ENCODE measurements at places on chromosomes 2 and 18.
A peak's percentile ranks its signal among the peaks of the same experiment; 100 is the strongest.

GRCh38 chr2:136764452-136765255, 691 bp upstream of the THSD7B start:
- DNase-seq = no peak

GRCh38 chr2:44839771-44840502, 101.6 kb upstream of the SIX3 start:
- no peak for DNase-seq

GRCh38 chr2:207291625-207292252, 126.0 kb upstream of the KLF7 start:
- no peak for DNase-seq

DNA sequence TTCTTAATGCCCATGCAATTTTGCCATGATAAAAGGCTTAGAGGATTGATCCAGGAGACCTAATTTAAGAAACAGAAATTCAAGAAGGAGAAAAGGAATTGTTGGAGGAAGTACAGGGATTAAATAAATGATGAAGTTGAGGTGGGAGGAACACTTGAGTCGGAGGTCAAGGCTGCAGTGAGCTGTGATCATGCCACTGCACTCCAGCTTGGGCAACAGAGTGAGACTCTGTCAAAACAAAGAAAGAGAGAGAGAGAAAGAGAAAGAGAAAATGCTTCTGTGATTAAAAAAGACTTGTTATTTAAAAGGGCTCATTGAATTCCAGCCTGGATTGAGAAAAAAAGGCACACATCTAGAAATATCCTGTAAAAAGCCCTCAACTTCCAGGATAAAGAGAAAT, 123.2 kb downstream of the B3GNT2 start:
- DNase-seq = no peak

GRCh38 chr2:228709788-228710371, 528.4 kb upstream of the SPHKAP start:
- no peak for DNase-seq

DNA sequence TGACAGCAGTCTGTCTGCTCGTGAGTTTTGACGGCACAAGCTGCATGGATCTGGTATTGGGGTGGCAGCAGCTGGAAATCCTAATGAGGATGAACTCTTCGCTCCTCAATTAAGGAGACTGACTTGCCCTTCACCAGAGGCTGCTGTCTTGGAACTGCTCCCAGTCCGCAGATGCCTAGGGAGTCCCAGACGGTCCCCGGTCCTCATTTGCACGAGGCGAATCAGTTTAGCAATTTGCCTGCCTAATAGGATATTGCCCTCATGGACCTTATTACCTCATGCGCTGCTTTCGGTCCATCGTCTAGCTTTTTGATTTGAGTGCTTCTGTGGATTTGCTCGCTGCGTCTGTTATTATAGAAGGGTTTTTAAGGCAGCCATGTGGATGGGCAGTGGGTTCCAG, 40.6 kb downstream of the ASAP2 start:
- DNase-seq = no peak

DNA sequence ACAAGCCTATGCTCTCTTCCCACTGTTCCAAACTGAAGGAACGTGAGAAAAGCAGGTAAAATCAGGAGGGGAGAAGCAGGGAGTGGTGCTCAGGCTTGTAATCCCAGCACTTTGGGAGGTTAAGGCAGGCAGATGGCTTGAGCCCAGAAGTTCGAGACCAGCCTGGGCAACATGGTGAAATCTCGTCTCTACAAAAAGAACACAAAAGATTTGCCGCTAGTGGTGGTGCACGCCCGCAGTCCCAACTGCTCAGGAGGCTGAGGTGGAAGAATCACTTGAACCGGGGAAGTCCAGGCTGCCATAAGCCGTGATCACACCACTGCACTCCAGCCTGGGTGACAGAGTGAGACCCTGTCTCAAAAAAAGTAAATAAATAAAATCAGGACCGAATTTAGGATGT, 1.3 kb upstream of the TMSB10 start:
- DNase-seq = no peak

- DNase-seq = no peak
Observed at GRCh38 chr2:114543236-114543766, 100.9 kb downstream of the DPP10 start.

DNA sequence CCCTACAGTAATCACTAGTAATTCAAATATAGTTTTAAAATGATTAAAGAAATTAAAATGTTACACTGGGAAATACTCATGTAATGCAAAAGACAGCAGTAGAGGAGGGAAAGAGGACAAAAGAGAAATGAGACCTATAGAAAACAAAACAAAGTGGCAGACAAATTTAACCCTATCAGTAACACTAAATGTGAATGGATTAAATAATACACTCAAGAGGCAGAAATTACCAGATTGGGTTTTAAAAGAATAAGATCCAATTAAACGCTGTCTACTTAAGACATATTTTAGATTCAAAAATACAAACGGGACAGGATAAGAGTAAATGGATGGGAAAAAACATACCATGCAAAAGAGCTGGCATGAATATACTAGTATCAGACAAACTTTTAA, 17.0 kb downstream of the TLK1 start:
- no peak for DNase-seq

- DNase-seq = peak; percentile 22
Observed at GRCh38 chr2:10900216-10901109, 11.3 kb upstream of the KCNF1 start.

DNA sequence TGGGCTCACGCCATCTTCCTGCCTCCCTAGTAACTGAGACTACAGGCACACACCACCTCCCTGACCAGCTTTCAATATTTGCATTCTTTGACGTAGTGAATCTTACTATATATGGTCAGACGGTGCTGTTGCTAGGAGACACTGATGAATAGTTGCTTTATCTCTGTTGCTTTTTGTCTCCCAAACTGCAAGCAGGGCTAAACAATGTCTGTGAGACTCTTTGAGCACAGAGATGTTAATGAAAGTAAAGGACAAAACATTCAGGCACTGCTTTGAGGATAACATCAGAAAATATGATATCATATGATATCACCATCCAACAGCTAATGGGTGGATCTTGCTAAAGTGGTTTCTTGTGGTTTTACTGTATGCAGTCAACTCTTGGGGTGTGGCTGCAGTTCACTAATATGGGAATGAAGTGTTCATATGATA, 43.0 kb downstream of the EMILIN2 start:
- no peak for DNase-seq

- DNase-seq = no peak
Observed at GRCh38 chr2:200301953-200302858, 4.3 kb upstream of the SPATS2L start.

DNA sequence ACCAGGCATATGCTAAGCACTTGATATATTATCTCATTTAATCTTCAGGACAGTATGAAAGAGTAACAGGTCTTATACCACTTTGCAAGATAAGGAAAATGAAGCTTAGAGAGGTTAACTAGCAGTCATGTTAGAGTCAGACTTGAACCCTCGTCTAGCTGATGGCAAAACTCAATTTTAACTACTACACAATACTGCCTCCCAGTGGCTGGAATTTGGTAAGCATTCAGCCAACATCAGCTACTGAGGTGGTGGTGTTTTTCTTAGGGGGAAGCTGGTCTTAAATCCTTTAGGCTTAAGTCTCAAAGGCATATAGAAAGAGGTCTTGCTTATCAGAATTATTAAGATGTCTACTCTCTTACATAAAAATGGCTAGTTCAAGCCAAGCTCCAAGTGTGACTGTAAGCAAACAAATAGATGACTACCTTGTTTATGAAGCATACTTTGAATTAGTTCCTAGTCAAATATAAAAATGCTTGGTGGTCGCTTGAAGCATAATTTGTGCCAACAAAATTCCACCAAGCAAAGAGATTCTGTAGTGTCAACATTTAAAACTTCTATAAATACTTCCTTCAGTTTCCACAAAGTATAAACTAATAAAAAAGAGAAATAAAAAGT, 325.4 kb upstream of the FIGN start:
- DNase-seq = peak; percentile 69

DNA sequence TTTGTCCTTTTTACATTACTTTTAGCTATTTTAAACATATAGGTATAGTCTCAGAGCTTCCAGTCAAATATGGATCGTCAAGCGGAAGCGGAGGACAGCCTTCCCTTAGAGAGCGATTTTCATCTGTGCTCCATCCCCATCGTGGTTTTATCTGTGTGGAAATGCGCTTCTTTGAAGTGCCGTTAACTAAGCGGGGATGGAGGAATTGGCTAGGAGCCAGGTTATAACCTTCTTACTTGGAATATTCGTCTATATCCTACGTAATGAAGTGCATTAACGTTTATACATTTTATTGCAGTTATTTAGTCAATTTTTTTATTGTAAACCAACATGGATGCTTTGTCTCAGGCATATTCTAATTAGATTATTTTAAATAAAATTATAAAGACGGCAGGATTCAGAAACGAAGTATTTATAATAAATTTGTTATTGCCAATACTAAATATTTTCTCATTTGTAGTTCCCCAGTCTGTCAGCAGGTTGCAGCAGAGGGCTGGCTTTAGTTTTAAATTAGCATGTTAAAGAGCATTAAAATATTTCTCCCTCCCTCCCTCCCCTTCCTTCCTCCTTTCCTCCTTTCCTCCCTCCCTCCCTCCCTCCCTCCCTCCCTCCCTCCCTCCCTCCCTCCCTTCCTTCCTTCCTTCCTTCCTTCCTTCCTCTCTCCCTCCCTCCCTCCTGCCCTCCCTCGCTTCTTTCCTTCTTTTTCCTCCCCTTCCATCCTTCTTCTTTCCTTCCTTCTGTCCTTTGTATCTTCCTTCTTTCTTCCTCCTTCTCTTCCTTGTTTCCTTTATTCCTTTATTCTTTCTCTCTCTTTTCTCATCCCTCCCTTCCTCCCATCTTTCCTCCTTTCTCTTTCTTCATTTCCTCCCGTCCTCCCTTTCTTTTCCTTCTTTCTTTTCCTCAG, 80.6 kb upstream of the DOCK10 start:
- DNase-seq = peak; percentile 25

GRCh38 chr2:230403746-230404145, 12.3 kb upstream of the SP100 start:
- DNase-seq = no peak

Measured in Kasumi-1 (cell line).